ENCODE measurements at places on chromosomes 3 and 15. TPM values are rescaled to one million over a fixed set of nuclear protein-coding genes. Genes with fewer than 3 reads are reported as not detected.

DNA sequence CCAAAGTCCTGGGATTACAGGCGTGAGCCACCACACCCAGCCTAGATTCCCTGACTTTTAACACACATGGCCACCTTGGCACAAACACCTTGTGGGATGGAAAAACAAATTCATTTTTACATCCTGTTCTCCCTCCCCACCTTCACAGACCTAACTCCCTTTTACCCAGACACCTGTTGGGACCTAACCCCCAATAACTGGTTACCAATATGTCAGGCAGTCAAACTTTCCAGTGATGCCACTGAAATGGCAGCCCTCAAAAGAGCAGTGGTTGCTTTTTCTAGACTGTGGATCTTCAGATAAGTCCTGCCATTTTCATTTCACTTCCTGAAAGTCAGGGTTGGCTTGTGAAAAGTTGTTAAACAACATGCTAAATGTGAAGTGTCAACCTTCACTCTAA is 34.9 kb downstream of the SIN3A start:
- no peaks in the 10 kb centered on the region for H3K27me3 ChIP-seq
- no peak overlapping the region for H3K27ac ChIP-seq
- H3K36me3 ChIP-seq: peaks cover 37% of the 10 kb centered on the region
- no peak overlapping the region for H3K4me3 ChIP-seq
- H3K4me1 ChIP-seq: peaks cover 6% of the 10 kb centered on the region

GRCh38 chr3:113285226-113285625 is 73.9 kb downstream of the BOC start:
- 0 out of 2 replicates have a peak, but pooled peaks cover 3% of the 10 kb centered on the region for H3K36me3 ChIP-seq
- no peaks in the 10 kb centered on the region for H3K27me3 ChIP-seq
- H3K27ac ChIP-seq: no peak overlapping the region
- H3K4me1 ChIP-seq: peaks cover 24% of the 10 kb centered on the region
- no peak for DNase-seq
- H3K4me3 ChIP-seq: no peak overlapping the region

TEX9 gene
- total RNA-seq: 4.3 TPM

- no peak overlapping the region for H3K27ac ChIP-seq
- no peaks in the 10 kb centered on the region for H3K36me3 ChIP-seq
- H3K27me3 ChIP-seq: no peaks in the 10 kb centered on the region
- no peak overlapping the region for H3K4me3 ChIP-seq
- no peak for DNase-seq
Measured at GRCh38 chr15:94297558-94297957, 66.2 kb downstream of the MCTP2 start.

DNA sequence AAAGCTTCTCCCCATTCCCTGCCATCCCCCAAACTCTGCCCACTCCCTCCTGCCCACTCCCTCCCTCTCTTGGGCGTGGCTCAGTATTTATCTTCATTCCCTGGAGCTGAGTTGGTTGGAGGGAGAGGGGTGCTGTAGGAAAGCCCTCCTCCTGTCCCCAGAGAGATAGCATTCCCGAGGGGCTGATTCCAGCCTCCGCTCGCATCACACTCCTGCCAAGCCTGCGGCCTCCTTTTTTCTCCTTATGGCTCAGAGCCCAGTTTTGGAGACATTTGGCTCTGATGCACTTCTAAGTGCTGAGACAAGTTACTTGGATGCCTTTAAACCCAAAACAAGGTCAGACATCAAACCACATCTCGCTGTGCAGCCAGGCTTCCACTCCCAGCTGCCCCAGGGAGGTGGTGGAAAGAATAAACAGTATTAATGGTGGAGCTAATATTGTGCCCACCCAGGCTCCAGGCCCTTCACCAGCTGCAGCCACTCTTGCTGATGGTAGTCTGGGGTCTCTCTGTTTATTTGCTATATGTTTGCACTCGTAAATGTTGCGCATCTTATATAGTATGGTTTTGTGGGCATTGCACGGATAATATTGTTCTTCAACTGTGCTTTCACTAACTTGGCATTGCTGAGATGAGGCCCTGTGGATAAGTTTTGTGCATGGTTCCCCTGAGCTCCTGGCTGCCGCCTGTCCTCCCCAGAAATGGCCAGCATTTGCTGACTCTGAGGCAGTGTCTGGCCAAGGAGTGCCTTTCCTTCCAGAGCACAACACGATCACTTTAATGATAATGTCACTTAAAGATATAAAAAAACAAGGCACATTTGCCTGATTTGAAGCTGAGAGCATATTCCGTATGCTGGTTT is 157.2 kb downstream of the LRRC28 start:
- DNase-seq: peak; percentile 73
- no peaks in the 10 kb centered on the region for H3K36me3 ChIP-seq
- H3K4me1 ChIP-seq: peaks cover 19% of the 10 kb centered on the region
- peak overlapping the region; percentile 29 for H3K4me3 ChIP-seq
- H3K27me3 ChIP-seq: no peaks in the 10 kb centered on the region

AGBL1 gene
- not detected for total RNA-seq

DNA sequence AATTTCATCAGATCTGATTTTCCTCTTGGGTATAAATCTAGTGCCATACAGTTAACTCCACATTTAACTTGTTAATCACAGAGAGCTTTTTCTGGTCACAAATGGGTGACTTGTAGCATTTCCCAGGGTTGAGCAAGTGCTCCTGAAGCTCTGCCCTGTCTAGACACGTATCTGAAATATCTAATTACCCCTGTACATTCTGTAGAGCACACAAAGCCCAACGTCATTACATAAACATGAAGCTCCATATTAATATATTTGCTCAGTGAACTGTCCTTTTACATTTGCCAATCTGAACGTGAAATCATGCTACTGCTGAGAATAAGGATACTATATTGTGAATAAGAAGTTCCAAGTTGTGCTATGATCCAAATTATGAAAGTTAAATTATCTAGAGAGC is 49.0 kb downstream of the THBS1 start:
- DNase-seq: no peak
- H3K27me3 ChIP-seq: no peaks in the 10 kb centered on the region
- no peak overlapping the region for H3K27ac ChIP-seq
- H3K36me3 ChIP-seq: no peaks in the 10 kb centered on the region

COLQ gene
- 1.1 TPM for total RNA-seq

DNA sequence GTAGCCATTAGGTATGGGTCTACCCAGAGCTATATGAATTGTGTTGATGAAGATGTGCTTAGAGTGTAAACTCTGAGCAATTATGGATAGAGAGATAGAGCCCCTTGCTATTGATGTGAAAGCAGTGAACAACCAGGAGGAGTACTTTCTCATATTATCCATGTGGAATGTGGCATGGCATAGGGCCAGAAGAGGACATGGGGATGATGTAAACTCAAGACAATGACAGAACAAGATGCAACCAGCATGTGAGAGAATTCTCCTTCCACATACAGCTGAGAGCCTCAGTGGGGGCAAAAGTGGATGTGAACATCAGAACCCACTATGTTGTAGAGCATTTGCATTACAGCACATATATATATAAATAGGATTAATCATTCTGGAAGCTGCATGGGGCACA is 36.4 kb upstream of the BNC1 start:
- no peak overlapping the region for H3K27ac ChIP-seq
- no peak overlapping the region for H3K4me3 ChIP-seq
- H3K27me3 ChIP-seq: no peaks in the 10 kb centered on the region
- no peaks in the 10 kb centered on the region for H3K36me3 ChIP-seq

EEF1AKMT4 gene
- 7.2 TPM for total RNA-seq

DNA sequence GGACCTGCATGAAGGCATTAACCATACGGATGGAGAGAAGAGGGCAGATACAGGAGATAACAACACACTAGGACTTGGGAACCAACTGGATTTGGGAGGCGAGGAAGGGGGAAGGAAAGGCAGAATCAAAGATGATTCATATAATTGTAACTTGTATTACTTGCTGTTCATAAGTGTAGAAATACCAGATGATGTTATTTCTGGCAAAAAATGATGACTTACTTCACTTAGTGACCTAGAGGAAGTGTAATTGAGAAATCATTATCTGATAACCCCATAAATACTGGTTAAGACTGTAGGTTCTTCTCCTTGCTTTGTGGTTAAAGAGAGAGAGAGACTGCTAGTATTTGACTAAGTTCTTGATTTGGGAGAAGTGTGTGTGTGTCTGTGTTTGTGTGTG is 50.5 kb upstream of the GK5 start:
- H3K36me3 ChIP-seq: no peaks in the 10 kb centered on the region
- peak overlapping the region; percentile 63 for H3K27ac ChIP-seq
- peak; percentile 86 for DNase-seq
- peaks cover 31% of the 10 kb centered on the region for H3K4me1 ChIP-seq

DNA sequence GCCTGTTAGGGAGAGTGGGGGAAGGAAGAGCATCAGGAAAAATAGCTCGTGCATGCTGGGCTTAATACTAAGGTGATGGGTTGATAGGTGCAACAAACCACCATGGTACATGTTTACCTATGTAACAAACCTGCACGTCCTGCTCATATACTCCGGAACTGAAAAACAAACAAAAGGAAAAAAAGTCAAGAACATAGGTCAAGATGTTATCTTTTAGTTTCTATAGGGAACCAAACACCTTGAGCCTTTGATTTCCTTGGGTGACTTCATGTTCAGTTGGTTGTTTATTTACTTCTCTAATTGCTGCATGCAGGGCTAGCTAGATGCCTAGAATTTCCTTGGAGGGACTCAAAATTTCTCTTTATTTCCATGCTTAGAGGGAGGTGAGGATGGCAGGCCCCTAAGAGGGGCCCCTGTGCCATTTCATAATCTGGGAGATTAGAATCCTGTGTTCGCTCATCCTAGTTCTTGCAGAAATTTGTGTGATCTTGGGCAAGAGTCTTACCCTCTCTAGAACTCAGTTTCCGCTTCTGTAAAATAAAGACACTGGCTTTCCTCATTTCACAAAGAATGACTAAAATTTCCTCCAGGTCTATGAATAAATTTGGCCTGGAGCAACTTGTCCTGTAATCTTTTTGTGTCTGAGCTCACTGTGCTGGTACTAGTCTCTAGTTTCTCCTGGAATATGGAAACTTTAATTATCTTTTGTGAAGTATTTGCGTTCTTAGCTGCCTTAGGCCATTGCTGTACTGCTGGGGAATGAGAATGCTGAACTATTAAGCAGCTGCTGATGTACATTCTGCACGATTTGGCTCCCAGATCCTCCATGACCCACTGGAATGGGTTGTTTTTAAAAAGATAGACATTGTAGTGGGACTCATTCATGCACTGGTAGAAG is 457.5 kb downstream of the EDEM1 start:
- H3K36me3 ChIP-seq: no peaks in the 10 kb centered on the region
- no peaks in the 10 kb centered on the region for H3K4me1 ChIP-seq
- no peak overlapping the region for H3K4me3 ChIP-seq
- no peak for DNase-seq

PPARG gene
- total RNA-seq: not detected

- H3K4me3 ChIP-seq: no peak overlapping the region
Measured at GRCh38 chr3:9420850-9421549, 23.6 kb downstream of the SETD5 start.

DNA sequence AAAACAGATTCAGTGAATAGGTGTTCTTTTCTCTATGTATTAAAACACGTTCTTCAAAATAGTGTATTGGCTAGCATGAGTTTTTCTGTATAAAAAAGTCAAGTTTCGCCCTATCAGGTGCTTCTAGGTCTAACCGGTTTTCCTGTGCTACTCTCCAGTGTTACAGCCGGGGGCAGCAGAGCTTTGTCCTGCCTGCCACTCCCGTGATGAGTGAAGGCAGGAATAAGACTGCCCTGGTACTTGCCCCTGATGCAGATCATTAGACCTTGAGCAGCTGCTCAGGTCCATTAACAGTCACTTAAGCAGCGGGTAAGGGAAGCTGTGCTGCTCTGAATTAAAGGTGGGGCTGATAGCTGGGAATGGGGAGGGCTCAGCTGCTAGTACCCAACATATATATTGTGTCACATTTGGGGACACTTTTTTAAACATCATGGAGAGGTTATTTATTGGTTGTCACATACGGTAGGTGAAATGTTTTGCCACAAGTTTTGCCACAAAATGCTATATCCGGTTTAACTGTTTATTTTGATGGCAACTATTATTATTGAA is 1.3 kb upstream of the UNC13C start:
- H3K36me3 ChIP-seq: no peaks in the 10 kb centered on the region
- H3K4me3 ChIP-seq: no peak overlapping the region
- H3K27ac ChIP-seq: no peak overlapping the region
- DNase-seq: no peak

Data from GM23248 (cell line).